ENCODE measurements at places on chromosomes 13 and 19.

DNA sequence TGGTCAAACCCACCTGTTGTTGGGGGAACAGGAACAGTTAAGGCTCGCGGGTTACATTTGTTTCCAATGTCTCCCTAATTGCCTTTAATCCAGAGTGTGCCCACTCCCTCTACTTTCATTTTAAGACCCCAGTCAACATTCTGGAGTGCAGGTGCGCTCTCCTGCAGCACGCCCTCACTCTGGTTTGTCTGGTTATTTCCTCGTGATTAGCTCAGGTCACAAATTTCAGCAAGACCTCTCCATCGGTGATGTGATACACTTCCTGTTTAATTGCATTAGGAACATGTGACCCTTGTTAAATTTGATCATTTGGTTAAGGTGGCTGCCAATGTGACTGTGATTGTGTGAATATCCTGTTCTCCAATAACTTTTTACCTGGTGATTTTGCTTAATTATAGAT is 53.0 kb downstream of the TEX29 start:
- DNase-seq: no peak

DNA sequence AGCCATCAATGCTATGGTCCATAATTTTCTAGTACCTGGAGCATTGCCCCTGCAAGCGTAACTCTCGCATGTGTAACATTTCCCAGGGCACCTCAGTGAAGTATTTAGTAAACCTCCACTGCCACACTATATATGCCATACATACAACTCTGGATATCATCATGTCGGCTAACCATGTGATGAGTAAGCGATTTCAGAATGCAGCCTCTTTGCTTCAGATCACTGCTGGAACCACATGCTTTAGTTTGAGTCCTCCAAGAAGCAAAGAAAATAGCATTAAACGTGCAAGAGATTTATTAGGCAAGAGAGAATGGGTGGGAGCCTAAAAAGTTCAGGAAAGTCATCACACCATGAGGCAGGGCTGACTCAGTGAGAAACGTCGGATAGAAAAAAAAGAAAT is 635.6 kb upstream of the SLITRK5 start:
- no peak for DNase-seq

DNA sequence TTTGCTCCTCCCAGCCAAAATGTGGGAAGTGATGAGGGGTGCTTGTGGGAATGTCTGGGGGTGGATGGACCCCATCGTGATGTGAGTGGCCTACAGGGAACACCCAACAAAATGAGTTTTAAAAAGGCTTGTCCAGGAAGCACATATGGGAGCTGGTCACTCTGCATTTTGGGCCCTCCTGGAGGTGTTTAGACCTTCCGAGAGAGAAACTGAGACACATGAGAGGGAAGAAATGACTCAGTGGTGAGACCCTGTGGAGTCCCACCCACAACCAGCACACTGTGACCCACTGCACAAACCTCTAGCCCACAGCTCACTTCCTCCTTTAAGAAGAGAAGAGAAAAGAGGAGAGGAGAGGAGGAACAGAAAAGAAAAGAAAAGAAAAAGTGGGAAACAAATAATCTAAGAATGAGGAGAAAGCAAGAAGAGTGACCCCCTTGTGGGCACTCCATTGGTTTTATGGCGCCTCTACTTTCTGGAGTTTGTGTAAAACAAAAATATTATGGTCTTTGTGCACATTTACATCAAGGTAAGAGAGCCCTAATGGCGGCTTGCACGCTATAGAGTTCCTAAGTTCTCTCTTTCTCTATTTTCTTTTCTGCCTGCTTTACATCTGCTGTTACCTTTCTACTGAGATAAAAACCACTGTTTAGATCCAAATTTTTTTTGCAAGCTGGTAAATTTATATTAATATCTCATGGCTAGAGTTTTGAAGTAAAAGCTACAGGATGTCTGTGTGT is 13.3 kb upstream of the LILRB1 start:
- DNase-seq: no peak

DNA sequence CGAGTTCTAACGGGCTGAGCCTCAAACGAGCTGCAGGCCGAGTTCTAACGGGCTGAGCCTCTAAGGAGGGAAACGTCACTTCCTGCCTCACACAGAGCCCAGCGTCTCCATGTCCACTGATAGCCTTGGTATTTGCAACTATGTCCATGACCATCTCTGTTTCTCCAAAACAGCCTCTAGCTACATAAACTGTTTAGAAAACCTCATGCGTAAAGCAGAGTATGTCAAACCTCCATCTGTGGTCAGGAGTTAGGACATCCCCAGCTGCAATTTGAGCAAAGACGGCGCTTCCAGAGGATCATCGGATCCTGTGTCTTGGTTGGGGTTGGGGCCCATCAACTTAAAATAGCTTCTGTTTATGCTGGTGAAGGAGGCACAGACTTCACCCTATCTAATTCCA is 20.8 kb downstream of the RASA3 start:
- no peak for DNase-seq

DNA sequence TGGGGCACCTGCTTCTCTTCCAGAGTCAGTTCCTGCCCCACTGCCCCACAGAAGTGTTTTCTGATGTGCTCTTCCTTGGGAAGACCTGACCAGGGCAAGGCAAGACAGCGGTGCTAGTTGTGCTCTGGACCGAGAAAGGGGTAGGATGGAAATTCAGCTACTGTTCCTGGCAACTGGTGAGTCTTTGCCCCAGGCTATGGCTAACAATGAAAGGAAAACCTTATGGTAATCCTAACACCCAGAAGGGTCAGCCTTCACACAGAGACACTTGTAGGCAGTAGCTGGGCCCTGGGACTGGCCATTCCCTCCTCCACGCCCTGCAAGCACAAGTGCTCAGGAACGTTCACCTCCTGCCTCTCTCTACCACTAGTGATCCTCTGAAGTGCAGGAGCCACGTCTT is 9.6 kb upstream of the CYSLTR2 start:
- DNase-seq: no peak

DNA sequence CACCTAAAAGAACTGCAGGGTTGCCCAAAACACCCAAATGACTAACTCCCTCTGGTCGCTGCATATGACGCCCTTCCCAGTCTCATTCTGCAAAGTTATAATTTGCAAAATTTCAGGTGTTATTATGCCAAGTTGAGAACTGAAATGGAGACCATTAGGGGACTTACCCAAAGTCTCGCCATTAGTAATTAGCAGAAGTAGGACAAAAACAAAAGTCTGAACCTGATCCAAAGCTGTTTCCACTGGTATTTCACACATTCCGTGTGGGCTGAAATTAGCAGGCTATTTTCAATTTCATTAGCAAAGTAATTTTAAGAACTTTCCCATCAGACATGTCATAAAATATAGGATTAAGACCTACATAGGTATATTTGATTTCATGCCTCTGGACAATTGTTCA is 6.8 kb downstream of the RUBCNL start:
- DNase-seq: no peak

- no peak for DNase-seq
These were observed 143.5 kb upstream of the SOX1 start for GRCh38 chr13:111923439-111923838.

DNA sequence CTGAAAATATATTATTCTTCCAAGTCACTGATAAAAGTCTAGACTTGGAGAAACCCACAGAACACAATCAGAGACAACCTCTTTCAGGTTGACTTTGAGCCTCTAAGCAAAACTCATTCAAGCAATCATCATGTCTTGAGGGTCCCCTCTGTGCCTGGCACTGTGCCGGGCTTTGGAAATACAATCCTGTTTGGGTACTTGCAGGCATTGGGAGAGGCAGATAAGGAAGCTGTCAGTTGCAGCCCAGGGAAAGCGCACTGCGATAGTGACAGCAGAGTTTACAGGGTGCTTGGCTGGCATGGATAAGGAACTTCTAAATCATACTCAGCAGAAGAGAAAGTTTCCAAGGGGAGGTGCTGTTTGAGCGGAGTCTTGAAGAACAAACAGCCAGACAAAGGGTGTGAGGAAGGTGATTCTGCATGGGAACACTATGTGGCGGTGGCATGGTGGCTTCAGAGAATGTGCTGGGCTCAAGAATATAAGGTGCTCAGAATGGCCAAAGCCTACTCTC is 9.1 kb downstream of the SERP2 start:
- no peak for DNase-seq

DNA sequence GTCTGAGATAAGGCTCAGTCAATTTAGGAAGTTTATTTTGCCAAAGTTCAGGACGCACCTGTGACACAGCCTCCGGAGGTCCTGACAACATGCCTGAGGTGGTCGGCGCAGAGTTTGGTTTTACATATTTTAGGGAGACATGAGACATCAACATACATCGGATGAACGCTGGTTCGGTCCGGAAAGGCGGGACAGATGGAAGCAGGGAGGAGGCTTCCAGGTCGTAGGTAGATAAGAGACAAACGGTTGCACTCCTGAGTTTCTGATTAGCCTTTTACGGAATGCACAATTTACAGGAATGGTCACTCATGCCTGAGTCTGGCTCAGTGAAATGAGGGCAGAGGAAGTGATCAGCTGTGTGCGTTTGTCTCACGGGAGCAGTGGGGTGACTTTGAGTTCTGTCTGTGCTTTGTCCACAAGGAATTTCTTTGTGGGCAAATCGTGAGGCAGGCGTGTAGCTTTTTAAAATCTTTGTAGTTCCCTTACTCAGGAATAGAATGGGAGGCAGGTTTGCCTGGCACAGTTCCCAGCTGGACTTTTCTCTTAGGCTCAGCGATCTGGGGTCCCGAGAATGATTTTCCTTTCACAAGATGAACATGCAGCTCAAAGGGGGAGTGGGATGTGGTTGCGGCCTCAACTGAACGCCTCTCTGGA is 36.2 kb downstream of the C13orf46 start:
- DNase-seq: no peak

DNA sequence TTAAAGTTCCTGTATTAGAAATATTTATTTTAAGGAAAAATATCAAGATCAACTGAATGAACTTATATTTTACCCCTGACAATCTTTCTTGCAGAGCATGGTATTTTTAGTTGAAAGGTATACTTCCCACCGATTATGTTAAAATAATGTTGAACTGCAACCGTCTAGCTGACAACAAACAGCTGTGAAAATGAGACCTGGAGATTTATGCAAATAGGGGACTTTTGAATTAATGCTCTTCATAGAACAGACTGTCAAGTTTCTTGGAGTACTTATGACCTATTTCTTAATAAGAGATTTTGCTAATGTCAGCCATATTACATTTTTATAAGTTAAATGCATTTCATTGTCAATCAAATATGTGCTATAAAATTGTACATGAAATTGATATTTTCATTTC is 210.9 kb downstream of the NALCN start:
- no peak for DNase-seq

- no peak for DNase-seq
These were observed 78.8 kb upstream of the TPP2 start for GRCh38 chr13:102517959-102518358.

DNA sequence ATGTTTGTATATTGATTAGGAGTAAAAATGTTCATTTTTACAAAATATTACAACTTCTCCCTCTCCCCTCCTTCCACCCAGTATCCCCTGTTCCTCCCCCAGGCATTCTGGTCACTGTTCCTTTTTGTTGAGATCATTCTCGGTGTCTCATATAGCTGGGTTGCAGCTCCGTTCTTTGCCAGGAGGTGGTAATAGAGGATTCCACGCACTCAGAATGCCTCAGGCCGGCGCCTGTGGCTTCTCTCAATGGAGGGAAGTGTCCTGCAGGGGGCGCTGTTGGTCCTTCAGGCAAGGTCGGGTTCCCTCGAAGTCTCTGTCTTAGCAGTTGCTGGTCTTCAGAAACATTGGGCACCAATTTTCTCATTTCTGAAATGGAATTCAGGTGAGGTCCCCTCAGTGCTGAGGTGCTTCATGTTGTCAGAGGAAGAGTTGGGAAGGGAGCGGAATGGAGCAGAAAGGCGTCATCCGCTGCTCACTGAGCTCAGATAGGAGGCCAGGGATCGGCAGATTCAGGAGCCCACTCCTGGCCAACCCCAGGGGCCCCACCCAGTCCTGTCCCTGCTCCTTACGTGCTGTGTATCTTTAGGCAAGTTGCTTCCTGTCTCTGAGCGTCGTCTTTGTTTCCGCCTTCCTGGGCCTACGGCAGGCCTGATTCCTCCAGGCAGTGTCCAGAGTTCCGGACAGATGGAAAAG is 10.3 kb upstream of the GARIN5A start:
- no peak for DNase-seq

- DNase-seq: no peak
These were observed 5.4 kb downstream of the CEACAM3 start for GRCh38 chr19:41801792-41802211.

GRCh38 chr19:46058778-46059177 is 18.0 kb upstream of the IGFL4 start:
- DNase-seq: no peak

DNA sequence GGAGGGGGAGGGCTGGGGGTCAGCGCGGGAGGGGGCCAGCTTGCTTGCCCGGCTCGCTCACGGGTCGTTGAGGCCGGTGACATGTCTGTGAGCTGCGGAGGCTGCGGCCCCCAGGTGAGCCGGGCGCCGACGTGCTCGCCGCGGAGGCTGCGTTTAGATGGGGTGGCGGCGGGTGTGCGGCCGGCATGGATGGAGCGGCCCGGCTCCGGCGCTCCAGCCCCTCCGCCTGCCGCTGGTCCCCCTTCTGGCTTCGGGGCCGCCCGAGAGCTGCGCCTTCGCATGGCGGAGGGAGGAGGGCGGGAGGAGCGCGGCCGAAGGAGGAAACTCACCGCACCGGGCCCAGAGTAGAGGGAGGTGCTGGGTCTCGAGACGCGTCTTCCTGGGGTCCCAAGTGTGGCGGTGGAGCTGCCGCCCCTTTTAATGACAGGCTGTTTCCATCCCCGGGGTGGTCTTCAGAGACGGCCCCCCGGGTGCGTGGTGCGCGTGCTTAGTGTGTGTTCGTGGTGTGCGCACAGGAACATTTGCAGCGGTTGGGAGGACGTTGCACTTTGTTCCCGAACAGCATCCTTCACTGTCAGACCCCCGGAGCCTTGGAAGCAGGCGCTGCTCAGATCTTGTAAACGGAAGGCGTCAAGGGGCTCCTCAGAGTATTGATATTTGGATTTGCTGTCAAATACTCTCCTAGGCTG is at the start of gene AKAP11:
TSS of gene AKAP11 (plus strand) at position 38 of the 689 bp plus-strand sequence. CDS start 14,197 bp downstream, outside the sequence.
- DNase-seq: peak; percentile 7

GRCh38 chr19:46787040-46787330 is 1.4 kb downstream of the SLC1A5 start:
- no peak for DNase-seq

- DNase-seq: no peak
These were observed 4.9 kb downstream of the KBTBD6 start for GRCh38 chr13:41127701-41128100.

- DNase-seq: no peak
These were observed 13.0 kb downstream of the SAMD4B start for GRCh38 chr19:39355253-39355652.

All from RCC 7860 (cell line).